CD4-positive, alpha-beta T cell treated with Interleukin-1 beta for 1 hour (primary cell): ENCODE measurements at places on chromosomes 16 and 17.

DNA sequence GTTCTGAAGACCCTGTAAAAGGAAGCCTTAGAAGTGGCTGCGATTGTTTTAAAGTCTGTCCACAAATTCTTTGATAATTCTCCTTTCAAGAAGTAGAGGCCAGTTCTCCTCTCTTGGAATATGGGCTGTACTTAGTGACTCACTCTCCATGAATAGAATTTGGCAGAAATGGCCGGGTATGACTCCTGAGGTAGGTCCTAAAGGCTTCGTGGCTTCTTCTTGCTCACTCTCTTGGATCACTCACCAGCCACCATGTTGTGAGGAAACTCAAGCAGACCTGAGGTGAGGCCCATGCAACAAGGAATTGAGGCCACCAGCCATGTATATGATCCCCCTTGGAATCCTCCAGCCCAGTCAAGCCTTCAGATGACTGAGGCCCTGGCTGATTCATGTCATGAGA lies 75.8 kb downstream of the WWOX start:
- DNase-seq, result no peak

- no peak for DNase-seq
These were observed 364.1 kb downstream of the FOXL1 start for GRCh38 chr16:86942151-86943051.

DNA sequence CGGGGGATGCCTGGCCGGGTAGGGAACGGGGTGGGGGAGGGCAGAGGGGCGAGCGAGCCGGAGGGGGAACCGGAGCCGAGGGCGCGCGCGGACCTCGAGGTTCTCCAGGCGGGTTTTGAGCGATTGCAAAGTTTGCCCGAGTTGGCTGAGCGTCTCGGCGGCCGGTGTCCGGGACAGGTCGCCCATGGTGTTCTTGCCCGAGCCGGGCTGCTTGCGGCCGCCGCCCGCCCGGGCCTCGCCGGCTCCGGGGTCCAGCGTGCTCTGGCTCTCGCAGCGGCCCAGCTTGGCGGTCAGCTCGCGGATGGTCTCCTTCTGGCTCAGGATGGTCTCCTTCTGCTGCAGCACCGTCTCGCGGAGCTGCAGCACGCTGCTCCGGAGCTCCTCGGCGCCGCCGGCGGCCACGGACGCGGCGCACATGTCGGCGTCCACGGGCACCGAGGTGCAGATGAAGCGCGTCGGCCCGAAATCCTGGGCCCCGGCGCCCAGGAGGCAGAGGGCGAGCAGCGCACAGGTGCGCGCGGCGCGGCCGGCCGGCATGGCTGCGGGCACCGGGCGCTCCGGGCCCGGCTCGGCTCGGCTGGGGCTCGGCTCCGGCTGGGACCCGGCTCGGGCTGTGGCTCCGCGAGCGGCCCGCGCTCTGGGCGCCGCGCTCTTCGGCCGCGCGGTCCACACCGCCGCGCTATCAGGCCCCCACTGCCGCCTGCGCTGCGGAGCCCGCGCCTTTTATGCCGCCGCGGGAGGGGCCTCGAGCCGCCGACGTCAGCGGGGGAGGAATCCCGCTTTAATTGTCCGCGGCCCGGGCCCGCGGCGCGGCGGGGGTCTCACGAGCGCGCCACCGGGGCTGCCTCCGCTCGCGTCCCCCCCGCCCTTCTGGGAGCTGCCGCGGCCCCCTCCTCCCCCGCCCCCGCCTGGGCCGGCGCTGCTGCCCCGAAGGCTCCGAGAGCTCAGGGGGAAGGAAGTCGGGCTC lies at the start of gene NPTX1:
Gene NPTX1 (minus strand): TSS at position 698 of the 967 bp plus-strand sequence. CDS start 161 bp downstream, at position 537.
- DNase-seq, result no peak

- no peak for DNase-seq
These were observed 21.8 kb downstream of the NAA60 start for GRCh38 chr16:3465301-3465700.

GRCh38 chr17:40556198-40556661 lies 9.0 kb downstream of the CCR7 start:
- DNase-seq, result no peak

- DNase-seq, result no peak
These were observed 107.6 kb downstream of the RMI2 start for GRCh38 chr16:11452746-11453389.

- DNase-seq, result no peak
These were observed 19.6 kb downstream of the AKAP10 start for GRCh38 chr17:19958023-19958422.

- no peak for DNase-seq
These were observed 523.0 kb upstream of the CA10 start for GRCh38 chr17:52681480-52681879.

GRCh38 chr16:78390092-78390491 lies 290.6 kb downstream of the WWOX start:
- DNase-seq, result no peak

DNA sequence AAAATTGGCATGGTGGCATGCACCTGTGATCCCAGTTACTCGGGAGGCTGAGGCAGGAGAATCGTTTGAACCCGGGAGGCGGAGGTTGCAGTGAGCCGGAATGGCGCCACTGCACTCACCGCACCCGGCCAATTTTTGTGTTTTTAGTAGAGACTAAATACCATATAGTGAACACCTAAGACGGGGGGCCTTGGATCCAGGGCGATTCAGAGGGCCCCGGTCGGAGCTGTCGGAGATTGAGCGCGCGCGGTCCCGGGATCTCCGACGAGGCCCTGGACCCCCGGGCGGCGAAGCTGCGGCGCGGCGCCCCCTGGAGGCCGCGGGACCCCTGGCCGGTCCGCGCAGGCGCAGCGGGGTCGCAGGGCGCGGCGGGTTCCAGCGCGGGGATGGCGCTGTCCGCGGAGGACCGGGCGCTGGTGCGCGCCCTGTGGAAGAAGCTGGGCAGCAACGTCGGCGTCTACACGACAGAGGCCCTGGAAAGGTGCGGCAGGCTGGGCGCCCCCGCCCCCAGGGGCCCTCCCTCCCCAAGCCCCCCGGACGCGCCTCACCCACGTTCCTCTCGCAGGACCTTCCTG lies at the start of gene HBQ1:
Gene HBQ1 (plus strand): TSS at position 359 of the 575 bp plus-strand sequence. CDS start 28 bp downstream, at position 387.
- peak; percentile 31 for DNase-seq

DNA sequence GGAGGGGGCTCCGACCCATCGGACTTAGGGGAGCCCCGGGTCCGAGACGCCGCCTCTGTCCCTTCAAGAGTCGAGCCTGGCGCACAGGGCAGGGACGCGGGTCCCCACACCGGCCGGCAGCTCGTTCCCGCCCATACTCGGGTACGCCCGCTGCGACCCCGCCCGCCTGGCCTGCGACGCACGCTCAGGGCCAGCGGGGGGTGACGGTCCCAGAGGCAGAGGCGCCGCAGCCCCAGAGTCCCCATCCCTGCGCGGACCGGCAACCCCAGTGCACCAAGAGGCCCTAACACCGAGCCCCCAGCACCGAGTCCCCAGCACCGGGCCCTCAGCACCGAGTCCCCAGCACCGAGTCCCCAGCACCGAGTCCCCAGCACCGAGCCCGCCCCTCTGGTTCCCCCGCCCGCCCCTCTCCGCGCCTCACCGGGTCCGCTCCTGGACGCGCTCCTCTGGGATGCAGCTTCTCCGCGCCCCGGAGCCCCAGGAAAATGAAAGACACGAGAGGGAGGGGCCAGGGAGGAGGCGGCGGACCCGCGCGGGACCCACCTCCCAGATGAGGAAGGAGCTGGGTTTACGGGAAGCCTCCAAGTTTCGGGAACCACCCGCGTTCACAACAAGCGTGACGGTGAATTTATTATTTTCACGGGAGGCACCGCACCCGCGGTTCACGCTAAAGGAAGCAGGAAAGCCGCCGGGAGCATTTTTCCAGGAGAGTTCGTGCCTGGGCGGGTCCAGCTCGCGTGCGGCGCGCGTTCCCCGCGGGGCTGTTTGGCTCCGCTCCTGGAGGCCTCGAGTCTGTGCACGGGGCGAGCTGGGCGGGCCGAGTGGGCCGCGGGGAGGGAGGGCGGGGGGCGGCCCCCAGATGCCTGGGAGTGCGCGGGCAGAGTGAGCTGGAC lies at the start of gene SECTM1:
Gene SECTM1 (minus strand): TSS at position 488 of the 893 bp plus-strand sequence. CDS start 6,526 bp downstream, outside the sequence.
- DNase-seq, result peak; percentile 11

DNA sequence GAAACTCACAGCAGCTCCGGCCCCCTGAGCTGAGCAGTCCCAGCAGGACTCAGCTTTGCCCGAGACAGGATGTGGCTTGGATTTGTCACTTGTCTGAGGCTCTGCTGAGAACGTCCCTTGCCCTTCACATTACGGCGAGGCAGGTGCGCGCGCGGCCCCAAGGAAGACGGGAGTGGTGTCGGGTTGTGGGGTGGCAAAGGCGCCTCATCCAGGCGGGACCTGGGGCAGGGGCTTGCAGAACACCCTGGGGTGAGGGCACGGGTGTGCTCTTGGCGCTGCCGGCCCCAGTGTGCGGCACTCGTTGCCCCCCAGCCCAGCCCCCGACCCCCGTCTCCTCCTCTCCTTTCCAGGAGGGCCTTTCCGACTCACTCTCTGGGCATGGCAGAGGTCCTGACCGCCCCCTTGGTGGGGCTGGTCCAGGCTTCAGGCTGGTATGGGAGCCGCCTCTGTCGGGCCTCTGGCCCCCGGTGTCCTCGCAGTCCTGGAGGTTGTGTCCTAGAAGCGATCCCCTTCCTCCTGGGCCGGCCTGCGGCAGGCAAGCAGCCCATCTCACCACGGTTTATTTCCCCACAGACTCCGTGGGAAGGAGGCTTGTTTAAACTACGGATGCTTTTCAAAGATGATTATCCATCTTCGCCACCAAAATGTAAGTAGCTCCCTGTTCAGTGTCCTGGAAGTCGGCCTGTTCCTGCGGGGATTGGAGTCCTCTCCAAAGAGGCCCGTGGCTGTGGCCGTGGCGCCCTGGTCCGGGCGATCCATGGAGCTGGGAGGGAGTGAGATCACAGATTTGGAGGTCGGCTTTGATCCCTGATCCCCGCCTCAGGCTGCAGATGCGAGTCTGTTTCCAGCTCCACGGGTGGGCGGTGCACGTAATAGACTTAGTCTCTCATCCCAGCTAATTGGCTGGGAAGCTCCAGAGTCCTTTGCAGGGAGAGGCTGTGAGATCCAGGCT lies 5.9 kb downstream of the UBE2I start:
- no peak for DNase-seq

DNA sequence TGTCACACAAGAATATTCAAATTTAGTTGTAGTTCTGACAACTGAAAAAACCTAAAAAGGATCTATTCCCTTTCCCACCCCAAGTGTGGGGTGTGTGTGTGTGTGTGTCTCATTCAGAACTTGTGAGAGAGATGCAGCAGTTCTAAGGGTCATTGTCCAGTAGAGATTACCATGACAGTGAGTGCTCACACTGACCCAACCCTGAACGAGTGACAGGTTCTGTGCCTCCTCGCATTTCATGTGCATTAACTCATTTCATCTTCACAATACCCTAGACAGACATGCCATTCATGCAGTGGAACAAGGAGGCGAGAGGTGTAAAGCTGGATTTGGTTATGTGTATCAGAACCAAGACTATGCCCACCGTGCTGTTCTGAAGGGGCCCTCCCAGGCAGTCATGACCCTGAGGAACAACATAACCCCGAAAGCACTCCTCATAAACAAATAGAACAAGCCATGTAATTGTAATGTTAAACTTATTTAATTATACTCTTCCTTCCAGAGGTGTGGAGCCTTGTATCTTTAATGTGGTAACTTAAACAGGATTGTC lies 102.1 kb downstream of the CLEC16A start:
- DNase-seq, result no peak
